Esophagus muscularis mucosa (tissue), 4 donors: ENCODE measurements at places on chromosomes 1 and 21. TPM values are rescaled to one million over a fixed set of nuclear protein-coding genes. Genes with fewer than 3 reads are reported as not detected.

- no peak for DNase-seq
These were observed 52.7 kb downstream of the LDLRAD2 start for GRCh38 chr1:21864730-21865129.

- no peak for DNase-seq
These were observed 48.7 kb upstream of the NFASC start for GRCh38 chr1:204821924-204822323.

GRCh38 chr1:59289570-59289969 is 7.3 kb upstream of the FGGY start:
- DNase-seq = no peak

GRCh38 chr1:184283999-184284398 is 102.8 kb upstream of the C1orf21 start:
- DNase-seq = no peak

GRCh38 chr1:16083486-16083885 is 10.0 kb upstream of the FAM131C start:
- DNase-seq = no peak

DNA sequence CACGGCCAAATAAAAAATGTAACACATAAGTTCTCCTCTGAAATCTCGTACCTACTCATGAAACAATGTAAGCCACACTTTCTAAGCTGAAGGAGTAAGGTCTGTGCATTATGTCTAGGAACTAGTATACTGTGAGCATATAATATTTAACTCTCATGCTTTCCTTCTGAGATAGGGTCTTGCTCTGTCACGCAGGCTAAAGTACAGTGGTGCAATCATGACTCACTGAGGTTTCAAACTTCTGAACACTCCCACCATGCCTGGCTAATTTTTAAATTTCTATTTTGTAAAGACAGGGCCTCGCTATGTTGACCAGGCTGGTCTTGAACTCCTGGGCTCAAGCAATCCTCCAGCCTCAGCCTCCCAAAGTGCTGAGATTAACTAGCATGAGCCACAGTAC is 71.3 kb downstream of the AHCTF1 start:
- DNase-seq = no peak

DNA sequence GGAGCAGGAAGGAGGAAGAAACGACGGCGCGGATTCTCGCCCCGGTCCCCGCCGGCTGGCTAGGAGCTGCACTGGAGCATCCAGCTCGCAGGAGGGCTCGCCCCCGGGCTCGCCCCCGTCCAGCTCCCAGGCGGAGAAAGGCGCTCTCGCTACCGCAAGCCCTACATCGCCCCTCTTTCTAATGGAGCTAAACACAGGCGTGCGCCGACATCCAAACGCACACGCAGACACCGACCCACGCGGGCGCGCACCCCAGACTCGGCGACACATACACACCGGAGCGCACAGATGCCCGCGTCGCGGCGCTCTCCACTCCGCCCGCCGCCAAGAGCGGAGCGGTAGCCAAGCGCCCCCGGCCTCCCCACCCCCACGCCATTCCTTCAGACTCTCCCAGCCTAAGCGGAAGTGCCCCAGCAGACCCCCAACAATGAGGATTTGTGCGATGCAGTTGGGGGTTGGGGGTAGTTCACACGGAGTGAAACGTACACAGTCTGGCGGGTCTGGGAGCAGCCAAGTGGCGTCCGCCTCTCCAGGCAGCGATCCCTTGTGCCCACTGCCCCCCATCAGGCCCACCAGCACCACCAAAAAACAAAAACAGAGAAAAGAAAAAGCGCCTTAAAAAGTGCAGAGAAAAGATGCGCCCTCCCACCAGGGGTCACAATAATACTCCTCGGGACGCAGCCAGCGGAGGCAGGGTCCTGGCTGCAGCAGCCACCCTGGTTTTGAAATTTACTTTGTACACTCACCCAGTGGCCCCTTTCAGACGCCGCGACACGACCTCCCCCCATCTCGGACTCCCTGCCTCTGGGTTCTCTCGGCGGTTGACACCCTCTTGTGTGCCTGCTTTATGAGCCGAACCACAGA is 1.4 kb downstream of the DAB1 start:
- no peak for DNase-seq

GRCh38 chr1:206419783-206420182 is 50.5 kb upstream of the IKBKE start:
- no peak for DNase-seq

- DNase-seq = no peak
These were observed 7.2 kb upstream of the RNU1-1 start for GRCh38 chr1:16521288-16521583.

GRCh38 chr1:113835686-113836290 is 23.5 kb upstream of the RSBN1 start:
- DNase-seq = no peak

Gene OR2L2
- not detected for total RNA-seq

Gene PTP4A2
- total RNA-seq = 160 TPM

Gene LDLRAD2
- not detected for total RNA-seq
